Suppressor macrophage treated with lipopolysaccharide for 1 hour (primary cell): ENCODE measurements at places on chromosomes 2 and 18.
A peak's percentile ranks its signal among the peaks of the same experiment; 100 is the strongest.

DNA sequence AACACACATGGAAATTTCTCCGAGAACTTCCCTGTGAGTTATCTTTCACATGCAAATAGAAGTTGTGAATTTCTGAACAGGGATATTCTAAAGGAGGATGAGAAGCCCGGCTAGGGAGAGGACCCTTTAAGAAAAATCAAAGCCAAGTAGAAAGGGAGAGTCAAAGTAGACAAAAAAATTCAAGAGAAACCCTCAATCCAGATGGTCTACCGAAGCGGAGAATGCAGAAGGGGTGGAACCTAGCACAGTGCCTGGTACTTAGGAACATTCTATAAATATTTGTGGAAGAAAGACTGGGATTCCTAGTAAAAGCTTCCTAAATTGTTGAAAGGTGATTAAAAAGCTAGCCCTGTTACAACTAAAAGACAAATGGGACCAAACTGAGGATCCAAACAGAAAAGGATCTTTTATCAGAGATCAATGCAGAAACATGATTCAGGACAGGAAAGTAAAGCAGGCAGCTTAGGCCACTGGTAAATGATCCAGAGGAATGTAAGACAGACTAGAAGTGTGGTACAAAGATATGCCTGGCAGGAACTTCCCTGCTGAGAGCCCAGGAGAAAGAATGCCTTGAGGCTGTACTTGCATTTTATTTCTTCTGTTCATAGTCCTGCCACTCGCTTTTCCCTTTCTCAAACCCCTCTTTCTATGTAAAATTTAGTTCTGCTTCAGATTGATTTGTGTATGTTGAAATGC is 19.5 kb upstream of the GLS start:
- no peak for DNase-seq

DNA sequence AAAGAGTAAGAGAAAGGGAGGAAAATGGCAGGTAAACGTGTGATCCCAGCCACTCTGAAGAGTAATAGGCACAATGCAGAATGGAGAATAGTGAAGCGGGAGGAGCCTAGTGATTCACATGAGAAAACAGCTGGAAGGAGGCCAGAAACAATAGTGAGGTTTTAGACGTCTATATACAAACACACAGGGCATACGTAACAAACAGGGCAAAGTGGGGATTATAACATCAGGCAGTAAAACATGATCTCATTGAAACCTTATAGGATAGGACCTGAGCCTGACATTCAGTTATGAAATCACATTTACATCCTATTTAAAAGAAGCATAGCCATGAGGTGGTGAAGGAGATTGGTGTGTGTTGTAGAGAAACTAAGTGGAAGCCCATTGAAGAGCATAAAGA is 33.0 kb upstream of the GATA6 start:
- no peak for DNase-seq

DNA sequence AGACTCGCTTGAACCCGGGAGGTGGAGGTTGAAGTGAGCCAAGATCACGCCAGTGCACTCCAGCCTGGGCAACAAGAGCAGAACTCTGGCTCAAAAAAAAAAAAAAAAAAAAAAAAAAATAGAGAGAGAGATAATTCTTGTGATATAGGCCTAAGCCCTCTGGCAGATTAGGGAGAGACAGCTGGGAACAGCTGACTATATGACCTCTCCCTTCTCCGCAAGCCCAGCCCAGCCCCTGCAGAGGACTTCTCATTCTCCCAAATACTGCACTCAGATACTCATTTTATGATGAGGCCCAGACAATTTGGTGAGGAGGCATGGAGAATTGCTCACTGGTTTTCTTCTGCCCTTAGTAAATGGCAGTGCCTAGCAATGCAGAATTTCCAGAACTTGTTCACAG is 262.0 kb downstream of the HAUS1 start:
- DNase-seq: no peak

DNA sequence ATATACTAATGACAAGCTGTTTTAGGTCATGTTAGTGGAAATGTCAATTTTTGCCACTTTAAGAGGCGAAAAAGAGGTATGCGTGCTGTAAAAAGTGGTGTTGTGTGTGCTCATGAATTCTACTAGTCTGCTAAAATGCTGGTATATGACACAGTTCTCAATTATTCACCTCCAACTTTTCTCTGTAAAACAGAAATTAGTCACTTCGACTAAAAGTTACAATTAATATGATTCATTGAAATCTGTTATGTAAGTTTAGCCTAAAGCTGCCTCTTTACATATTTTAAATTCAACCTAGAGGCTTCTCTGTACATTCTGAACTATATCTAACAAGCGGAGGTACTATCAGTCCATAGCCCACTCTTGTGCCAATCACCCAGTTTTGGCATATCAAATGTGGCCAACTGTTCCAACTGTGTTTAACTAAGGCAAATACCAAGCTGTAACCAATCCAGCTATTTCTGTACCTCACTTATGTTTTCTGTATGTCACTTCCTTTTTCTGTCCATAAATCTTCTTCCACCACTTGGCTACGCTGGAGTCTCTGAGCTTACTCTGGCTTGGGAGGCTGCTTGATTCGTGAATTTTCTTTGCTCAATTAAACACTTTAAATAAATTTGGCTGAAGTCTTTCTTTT is 20.8 kb downstream of the BAZ2B start:
- DNase-seq: peak; percentile 57

- no peak for DNase-seq
Measured at GRCh38 chr2:30717081-30717650, 90.1 kb downstream of the CAPN13 start.
